ENCODE measurements at places on chromosomes 2 and 18.

- peak; percentile 66 for DNase-seq
These were observed 27.8 kb upstream of the GAREM2 start for GRCh38 chr2:26144953-26145680.

- no peak for DNase-seq
These were observed 15.7 kb downstream of the CCL20 start for GRCh38 chr2:227829337-227829736.

DNA sequence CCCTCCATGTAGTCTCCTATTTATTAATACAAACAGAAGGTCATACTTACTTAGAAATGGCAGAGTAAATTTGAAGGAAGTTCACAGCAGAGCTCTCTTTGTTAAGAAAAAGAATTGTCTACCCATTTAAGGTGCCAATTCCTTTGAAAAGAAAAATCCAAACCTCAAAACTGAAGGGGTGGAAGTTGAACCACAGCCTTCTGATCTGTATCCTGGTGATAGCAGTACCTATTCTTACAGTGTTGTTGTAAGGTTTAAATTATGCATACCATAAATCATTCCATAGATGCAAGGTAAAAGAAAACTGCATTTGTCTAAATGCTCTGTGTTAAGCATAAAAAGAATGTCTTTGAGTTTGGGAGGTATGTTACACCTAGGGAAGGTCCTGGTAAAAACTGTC lies 47.6 kb downstream of the COBLL1 start:
- DNase-seq: no peak

GRCh38 chr18:13892098-13892497 lies 23.2 kb downstream of the MC2R start:
- no peak for DNase-seq

DNA sequence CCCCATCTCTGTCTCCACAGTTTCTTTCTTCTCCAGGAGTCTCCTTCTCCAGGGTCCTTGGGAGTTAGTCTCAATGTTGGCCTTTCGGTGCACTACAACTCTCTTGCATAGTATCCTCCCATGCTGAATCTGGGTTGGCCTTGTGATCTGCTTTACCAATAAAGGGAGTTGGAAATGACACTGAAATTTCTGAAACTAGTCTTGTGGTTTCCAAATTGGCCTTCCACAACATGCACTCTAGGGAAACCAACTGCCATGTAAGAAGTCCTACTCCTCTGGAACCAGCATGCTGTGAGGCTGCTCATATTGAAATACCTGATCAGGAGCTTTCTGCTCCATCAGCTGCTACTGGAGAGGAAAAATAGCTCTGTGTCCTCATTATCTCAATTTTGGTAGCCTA lies 9.9 kb upstream of the ABHD3 start:
- no peak for DNase-seq

GRCh38 chr2:63484901-63485300 lies 103.4 kb downstream of the WDPCP start:
- DNase-seq: no peak

DNA sequence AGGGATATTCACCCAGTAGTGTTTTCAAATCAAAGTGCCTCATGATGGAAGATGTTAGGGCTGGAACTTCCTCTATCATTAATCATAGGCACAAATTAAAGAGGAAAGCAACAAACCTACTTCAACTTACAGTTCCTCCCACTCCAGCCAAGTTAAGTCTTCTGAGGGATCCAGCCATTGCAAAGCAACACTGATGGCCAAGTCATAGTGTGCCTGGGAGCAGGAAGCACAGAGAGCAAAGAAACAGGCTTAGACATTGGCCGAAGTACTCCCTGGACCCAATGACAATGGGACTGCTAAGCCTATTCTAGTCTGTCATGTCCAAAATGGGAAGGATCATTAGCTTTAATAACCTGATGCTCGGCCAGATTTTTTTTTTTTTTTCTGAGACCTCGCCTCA lies 7.0 kb downstream of the C2orf80 start:
- no peak for DNase-seq

DNA sequence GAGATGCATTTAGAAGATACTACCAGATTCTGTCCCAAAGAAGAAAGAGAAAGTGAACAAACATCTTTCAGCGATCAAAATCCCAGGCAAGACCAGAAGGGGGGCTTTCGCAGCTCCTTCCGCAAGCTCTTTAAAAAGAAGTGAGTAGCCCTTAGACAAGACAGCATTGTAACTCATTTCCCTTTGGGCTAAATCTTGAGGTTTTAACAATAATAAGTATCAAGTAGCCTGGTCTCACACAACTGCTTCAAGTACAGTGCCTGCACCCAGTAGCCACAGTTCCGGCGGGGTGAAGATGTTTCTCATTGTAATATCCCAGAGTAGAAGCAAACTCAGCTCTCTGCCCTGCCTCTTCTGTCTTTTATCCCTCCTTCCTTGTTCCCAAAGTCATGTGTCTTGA lies 76.3 kb downstream of the ARHGEF33 start:
- no peak for DNase-seq

GRCh38 chr2:205686783-205687640 lies 4.7 kb downstream of the NRP2 start:
- DNase-seq: no peak

DNA sequence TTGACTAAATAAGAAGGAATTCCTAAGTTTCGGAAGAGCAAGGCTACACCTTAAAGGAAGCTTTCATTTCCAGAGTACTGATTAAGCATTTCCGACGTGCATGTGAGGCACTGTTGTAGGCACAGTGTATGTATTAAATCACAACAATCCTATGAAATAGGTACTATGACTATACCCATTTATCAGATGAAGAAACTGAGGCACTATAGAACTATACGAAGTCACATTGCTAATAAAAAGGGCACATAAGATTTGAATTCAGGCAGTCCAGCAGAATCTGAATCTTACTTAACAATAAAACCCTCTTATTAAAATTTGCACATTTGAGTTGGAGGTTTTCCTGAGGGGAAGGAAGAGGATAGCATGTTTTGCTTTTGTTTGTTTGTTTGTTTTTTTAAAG lies 243.5 kb upstream of the FANCL start:
- DNase-seq: no peak

DNA sequence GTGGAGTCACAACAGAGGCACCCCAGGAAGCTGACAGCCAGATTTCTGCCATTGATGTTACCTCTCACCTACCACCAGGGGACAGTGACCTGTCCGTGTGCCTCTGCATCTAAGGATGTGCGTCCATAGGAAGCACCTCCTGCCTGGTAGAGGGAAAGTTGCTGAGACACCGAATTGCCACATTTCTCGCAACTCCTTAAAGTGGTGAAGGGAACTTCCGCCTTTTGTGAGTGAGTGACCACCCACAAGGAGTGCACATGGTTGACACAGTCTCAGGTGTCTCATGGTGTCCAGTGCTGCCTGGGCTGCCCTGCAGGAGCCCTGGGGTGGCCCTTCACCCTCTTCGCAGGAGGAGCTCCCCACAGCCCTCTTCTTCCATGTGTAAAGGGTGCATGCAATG lies 201.8 kb downstream of the GBX2 start:
- DNase-seq: no peak

GRCh38 chr2:104766683-104767082 lies 87.2 kb upstream of the POU3F3 start:
- DNase-seq: no peak

- no peak for DNase-seq
These were observed 36.1 kb downstream of the TET3 start for GRCh38 chr2:74020702-74021406.

DNA sequence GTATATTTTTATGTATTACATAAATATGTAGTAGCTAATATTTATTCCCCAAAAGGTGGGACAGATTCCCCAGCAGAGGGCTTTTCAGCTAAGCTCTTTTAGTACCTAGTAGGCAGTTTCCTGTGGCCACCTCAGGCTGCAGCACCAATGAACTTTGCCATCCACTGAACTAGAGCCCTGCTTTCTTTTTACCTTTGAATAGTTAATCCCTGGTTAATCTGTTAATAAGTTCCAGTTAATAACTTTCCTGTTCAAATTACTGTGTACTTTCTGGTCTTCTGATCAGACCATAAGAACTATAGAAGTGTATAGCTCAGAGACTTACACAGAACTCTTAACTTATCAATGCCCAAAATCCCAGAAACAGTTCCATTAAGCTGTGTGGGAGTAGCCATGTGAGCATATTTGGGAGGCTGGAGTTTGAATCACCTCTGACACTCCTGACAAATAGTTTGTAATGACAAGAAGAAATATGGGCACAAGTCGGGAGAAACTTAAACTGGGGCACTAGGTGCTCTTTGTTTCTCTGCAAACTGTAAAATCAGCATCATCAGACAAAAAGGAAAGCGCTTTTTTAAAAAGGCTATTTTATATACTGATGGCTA lies 40.0 kb downstream of the ASXL2 start:
- no peak for DNase-seq

DNA sequence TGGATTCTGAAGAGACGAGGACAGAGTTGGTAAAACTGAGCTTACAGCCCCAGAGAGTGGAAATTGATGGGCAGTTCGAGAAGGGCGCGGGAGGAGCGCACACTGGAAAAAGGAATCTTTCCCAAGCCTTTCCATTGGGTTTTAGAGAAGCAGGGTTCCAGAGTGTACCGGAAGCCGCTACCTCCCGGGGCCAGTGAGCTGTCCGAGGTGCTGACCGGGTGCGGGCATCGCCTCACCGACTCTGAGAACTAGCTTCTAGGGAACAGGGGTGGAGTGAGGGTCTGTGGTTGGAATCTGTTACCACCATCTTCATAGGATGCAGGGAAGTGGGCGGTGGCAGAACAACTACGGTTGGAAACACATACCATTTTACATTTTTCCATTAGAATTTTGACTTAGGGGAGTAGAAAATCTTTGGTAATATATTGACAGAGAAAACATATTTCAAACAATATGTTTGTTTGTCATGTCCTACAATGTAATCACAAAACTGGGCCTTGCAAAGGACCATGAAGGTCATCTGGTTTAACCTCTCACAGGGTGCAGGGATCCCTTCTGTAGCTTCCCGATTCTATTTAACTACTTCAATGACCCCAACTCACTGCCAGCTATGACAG lies 724 bp downstream of the NMS start:
- no peak for DNase-seq

DNA sequence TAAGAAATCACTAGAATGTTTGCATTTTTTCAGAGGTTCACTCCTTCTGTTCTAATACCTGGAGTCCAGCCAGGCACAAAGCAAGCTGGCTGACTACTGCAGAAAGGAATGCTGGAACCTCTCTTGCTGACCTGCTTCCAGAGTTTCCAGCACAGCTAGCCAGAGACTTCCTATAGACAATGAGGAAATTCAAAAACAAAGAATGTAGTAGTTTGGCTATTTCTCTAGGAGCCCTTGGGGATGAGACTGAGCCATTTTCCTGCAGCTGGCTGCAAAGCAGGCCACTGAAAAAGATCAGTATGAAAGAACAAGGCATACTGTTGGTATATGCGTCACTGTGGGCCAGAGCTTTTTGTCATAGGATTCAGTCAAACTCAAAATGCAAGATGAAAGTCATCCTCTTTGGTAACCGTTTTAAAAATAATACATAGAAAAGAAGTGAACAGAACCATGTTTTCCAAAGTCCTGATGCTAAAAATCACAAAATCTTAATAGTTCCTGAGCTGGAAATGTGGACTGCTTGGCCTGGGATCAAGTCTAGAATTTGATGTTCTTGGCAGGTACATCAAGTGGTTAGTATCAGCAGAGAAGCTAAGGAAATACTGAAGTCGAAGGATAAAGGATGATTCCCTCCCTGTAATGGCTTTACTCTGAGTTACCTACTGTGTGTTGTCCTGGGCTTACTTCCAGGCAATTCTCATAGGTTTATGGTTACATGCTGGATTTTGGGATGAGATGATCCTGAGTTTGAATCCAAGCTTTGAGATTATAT lies 9.0 kb upstream of the DSEL start:
- DNase-seq: no peak

GRCh38 chr2:113977660-113978523 lies 88.0 kb downstream of the ACTR3 start:
- no peak for DNase-seq

DNA sequence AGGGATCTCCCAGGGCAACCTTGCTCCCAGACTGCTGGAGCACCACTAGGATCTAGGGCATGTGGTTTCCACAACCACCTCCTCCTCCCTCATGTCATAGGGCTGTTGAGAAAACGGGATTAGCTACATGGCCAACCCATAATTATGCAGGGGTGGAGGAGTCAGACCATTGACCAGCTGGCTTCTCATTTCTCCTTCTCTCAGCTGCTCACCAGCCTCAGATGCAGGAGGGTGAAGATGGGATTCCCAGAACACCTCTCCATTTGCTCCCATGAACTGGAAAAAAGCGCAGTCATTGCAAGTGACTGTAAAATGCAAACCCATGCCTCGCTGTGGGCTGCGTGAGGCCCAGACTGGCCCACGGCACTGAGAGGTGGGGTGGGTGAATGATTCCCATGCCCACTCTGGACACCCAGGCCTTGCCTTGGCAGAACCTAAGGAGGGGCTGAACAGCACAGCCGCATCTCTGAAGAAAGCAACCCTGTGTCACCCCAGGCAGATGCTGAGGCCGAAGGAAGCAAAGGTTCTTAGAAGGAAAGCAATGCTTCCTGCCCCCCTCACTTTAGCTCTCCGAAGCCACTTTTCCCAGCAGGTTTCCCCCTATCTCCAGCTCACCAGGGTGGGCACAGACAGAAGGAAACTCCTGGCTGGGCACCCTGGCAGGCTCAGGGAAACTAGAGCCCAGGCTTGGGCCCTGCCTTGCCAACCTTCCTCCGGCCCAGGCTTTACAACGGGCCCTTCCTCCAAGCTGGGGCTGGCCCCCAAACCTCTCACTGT lies 69.6 kb upstream of the RTN4 start:
- DNase-seq: no peak

DNA sequence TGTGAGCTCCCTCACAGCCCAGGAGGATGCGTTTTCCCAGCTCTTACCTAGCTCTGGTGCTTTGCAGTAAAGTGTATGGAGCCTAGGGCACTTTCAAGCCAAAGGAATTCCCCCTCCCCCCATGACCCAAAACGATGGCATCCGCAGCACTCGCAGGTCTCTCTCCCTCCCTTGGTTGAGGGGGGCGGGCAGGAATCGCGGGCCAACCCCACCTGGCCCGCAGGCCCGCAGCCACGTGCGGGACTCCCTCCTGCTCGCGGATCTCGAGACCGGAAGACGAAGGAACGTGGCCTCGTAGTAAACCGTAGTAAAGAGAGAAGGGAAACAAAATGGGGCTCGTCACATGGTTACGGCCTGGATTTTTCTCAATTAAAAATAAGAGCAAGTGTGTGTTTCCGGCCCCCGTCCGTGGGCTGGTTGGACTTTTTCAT lies 8.5 kb downstream of the IRS1 start:
- peak; percentile 70 for DNase-seq

DNA sequence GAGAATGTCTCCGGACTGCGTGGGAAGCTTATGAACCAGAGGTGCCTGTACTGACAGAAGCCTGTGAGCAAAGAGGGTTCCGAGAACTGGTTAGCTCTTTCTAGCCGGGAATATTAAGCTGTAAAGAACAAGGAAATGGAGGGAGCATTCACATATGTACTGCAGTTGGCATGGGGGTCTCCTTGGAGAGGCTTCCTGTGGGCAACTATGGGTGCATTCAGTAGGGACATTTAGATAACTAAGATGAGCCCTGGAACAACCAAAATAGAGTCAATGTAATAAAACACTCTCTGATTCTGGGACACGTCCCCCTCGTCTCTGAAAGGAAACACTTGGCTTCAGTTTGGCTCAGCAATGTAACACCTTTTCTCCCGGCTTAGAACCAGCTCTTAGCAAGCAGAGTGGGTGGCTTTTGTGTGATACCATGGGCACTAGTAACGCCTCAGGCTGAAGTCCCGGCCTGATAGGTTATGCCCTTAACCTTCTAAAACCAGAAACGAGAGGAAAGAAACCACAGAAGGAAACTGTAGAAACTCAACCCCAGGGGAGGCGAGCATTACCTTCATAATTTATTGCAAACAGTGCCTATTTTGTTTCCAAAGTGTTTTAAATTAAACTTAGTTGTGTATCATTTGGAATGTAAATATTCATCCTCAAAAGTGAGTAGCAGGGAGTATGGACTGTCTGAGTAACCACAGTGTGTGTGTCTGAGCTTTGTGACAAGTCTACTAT lies 48.8 kb upstream of the LPIN2 start:
- peak; percentile 55 for DNase-seq

All from CD4-positive, alpha-beta T cell treated with Interleukin-15 for 4 hours (primary cell).